ENCODE measurements at places on chromosomes 6 and 20.
A peak's percentile ranks its signal among the peaks of the same experiment; 100 is the strongest.

- H3K4me3 ChIP-seq: no peak overlapping the region
- H3K27me3 ChIP-seq: no peaks in the 10 kb centered on the region
- no peak for DNase-seq
- peaks cover 8% of the 10 kb centered on the region for H3K4me1 ChIP-seq
- no peak overlapping the region for H3K27ac ChIP-seq
These were observed 9.6 kb downstream of the ERGIC3 start for GRCh38 chr20:35551503-35551902.

- DNase-seq: no peak
- H3K4me3 ChIP-seq: peak overlapping the region; percentile 85
- H3K27ac ChIP-seq: peak overlapping the region; percentile 91
- no peaks in the 10 kb centered on the region for H3K36me3 ChIP-seq
- H3K27me3 ChIP-seq: no peaks in the 10 kb centered on the region
These were observed 1.2 kb downstream of the LMBRD1 start for GRCh38 chr6:69795469-69796072.

GRCh38 chr6:159788753-159789376, 537 bp downstream of the TCP1 start:
- peaks cover 81% of the 10 kb centered on the region for H3K36me3 ChIP-seq
- H3K27ac ChIP-seq: peak overlapping the region; percentile 98
- H3K4me3 ChIP-seq: peak overlapping the region; percentile 99
- H3K4me1 ChIP-seq: peaks cover 27% of the 10 kb centered on the region
- peak; percentile 43 for DNase-seq

DNA sequence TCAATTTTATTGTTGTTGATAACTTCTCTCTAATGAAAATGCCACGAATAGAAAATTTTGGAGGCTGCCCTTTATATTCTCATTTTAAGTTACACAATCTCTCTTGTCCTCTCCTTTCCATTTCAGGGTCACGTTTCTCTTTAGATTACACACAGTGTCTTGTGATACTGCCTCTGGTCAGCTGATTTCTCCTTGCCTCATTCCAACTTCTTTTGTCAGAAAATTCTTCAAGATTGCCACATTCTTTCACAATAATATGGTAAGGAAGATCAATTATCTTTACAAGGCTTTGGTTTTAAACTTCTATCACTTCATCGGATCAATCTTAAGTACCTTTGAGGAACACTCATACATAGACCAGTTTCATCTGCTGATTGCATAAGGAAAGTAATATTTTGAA, 370.3 kb downstream of the RFPL4B start:
- no peaks in the 10 kb centered on the region for H3K27me3 ChIP-seq
- no peak overlapping the region for H3K27ac ChIP-seq
- H3K36me3 ChIP-seq: no peaks in the 10 kb centered on the region
- no peaks in the 10 kb centered on the region for H3K4me1 ChIP-seq
